ENCODE measurements at places on chromosomes 4 and X.

DNA sequence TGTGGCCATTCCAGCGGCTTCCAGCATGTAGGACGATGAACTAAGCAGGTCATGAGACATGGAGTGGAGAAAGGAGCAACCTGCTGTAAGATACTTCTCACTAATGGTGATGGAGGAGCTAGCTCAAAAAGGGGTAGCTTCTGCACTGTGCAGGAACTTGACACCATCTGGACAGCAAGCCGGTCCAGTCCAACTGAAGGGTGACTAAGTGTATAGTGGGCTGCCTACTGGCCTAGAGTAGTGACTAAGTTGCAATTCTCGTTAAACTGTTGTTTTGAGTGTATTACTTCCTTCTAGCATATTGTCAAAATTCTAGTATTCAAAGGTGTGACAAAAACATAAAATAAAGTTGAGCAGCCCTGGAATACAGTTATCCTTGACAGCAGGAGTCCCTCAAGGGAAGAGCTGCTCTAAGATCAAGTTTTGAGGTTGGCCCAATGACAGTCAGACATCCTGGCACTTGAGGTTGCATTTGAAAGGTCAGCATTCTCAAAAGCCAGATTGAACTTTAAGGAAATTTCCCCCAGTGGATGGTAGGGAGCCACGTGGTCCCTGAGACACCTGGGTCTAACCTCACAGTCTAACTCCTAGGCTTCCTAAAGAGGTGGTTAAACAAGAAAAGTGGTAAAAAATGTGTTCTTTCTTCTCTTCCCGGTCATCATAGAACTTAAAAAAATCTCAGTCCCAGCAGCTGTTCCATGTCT is 8.0 kb downstream of the CETN2 start:
- DNase-seq = no peak

- DNase-seq = no peak
These were observed 31.9 kb downstream of the CDKL2 start for GRCh38 chr4:75598390-75598789.

DNA sequence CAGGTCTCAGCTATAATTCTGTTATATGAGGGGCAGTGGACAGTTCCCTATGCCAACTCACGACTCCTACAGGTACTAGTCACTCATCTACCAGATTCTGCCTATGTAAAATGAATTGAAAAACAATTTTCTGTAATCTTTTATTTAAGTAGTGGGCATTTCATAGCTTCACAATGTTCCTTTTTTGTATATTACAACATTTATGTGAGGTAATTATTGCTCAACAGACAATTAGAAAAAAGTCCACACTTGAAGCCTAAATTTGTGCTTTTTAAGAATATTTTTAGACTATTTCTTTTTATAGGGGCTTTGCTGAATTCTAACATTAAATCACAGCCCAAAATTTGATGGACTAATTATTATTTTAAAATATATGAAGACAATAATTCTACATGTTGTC is 20.4 kb downstream of the EREG start:
- no peak for DNase-seq

- DNase-seq = no peak
These were observed 862.0 kb downstream of the PCDH18 start for GRCh38 chr4:136670265-136670664.

DNA sequence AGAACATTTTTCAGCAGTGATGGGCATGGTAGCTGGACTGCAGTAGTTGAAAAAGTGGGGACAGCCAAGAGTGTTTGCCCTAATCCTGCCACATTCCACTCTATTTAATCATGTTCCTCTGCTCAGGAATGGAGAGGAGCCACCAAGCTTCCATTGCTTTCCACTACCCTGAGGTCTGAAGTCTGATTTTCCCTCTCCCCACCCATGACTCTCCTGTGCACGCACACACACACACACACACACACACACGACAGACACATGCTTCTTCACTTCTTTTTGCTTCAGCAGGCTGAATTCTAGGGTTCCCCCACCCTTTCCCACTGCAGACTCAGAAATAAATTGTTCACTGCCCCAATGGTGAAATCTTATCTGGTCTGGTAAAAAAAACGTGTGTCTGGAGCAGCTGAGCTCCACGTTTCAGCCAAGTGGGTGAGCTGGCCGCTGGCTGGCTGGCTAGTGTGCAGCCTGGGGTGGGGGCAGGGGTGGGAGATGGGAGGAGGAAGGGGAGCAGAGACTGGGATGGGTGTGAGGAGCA is 142.7 kb upstream of the NALF2 start:
- no peak for DNase-seq

DNA sequence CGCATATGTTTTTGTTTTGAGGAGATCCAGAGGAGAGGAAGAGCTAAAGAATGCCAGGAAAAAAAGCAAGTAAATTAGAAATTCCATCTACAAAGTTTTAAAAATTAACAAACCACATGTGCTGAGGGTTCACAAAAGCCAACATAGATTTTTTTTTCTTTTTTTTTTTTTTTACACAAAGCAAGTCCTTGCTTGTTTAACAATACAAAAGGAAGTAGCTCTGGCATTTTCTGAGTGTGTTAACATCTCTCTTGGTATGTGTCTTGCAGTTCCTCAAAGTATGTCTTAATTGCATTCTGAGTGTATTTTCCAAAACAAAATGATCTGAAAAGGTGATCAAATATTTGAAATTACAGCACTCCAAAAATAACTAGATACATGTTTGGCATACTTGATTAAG is 1682.7 kb upstream of the AGA start:
- DNase-seq = no peak

GRCh38 chr4:165634766-165635165 is 238.3 kb upstream of the TLL1 start:
- DNase-seq = no peak

DNA sequence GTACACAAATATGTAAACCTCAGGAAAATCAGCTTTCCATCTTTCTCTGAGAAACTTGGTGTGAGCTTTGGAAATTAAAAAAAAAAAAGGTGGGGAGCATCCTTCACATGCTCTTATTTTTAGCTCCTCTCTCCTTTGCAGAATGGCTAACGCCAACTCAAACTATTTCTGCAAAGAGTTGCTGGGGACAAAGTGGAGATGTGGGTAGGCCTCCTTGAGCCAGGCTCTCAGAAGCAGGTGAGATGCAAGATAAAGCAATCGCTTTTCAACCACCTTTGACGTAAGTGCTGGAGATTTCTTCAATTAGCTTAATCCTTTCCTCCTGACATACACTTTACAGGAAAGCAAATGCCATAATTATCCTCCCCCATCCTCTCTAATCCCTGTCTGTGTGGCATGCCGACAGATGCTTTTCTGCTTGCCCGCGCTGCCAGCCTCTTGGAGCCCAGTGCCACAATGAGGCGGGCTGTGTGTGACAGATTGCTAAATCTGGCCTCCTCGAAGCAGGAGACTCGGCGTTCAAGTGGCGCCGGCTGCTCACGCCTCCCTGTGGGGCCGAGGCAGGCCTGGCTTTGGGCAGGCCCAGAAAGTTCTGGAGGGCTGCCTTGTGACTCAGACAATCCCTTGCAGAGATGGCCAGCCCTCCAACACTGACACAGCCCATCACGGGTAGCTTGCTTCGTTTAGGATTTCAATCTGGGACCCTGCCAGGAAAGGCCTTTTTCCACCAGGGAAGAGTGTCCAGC is 64.9 kb upstream of the SOD3 start:
- no peak for DNase-seq

DNA sequence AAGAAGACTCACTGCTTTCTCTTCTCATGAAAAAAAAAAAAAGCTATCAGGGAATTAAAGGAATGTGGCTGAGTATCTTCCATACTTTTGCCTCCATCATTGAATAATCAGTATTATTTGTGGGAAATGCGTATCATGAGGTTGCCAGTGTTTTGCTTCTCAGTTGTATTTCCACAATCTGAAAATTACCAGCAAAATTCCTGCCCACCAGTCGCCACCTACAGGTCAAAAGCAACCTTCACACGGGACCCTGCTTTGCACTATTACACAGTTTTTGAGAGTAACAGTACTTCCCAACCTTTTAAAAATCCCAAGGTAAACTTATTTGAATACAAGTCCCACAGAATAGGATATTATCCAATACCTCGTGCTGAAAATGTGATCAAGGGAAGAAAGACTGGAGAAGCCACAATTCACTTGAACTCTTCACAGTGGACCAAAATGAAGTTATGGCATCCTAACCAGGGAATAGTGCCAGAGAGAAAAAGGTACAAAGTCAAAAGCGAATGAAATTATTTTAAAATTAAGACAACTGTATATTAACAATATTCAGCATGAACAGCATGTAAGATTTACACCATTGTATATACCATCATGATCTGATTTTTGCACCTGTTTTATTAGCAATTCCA is 30.4 kb downstream of the PGRMC1 start:
- no peak for DNase-seq

GRCh38 chr4:142550965-142551364 is 295.1 kb downstream of the INPP4B start:
- no peak for DNase-seq

DNA sequence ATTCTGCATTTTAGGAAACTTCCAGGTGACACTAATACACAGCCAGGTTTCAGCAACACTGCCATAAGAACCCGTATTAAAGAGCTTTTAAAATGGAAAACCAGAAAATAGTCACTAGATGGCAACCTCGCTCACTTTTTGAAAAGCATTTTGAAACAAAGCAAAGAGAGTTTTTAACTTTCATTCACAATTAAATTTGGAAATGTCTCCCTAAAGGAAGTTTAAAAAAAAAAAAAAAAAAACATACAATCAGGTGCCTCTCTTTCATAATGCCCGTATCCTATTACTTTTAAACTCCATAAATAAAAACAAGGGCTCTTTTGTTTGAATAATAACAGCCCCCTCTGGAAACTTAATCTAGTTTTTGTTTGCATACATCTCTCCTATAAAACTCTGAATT is 20.3 kb downstream of the MEPE start:
- no peak for DNase-seq

- no peak for DNase-seq
These were observed 8.4 kb upstream of the HERC3 start for GRCh38 chr4:88583631-88584470.

GRCh38 chrX:40420899-40421729 is 159.7 kb upstream of the ATP6AP2 start:
- DNase-seq = no peak

GRCh38 chr4:181821039-181822004 is 421.9 kb upstream of the TENM3 start:
- DNase-seq = no peak

DNA sequence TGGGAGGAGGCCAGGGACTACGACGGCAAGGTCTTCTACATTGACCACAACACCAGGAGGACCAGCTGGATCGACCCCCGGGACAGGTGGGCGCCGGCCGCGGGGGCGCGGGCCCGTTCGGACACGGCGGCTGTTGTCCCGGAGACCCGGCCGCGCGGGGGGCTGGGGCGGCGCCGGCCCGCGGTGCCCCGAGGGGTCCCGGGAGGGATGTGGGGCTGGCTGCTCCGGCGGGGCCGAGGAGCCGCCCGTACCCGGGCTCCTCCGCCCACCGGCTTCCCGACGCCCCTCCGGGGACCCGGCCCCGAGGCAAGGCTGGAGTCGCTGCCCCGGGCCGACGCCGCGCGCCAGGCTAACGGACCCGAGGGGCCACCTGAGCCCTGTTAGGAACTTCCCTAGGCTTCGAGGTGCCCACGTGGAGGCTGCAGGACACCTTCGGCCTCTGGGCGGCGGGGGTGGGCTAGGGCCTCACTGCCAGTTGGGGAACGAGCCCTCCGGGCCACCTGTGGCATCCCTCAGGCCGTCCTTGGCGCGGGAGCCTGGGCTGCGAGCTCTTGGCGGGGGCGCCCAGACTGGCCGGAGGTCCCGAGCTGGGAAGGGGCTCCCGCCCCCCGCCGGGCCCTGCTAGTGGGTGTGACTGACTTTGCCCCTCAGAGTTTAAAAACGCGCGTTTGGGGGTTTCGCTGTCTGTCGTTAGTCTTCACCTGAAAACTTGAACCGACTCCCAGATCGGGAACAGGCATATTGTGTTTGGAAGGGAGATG is 660 bp downstream of the WWC2 start:
- no peak for DNase-seq

GRCh38 chr4:173666-174314 is 49.5 kb downstream of the ZNF718 start:
- DNase-seq = no peak

DNA sequence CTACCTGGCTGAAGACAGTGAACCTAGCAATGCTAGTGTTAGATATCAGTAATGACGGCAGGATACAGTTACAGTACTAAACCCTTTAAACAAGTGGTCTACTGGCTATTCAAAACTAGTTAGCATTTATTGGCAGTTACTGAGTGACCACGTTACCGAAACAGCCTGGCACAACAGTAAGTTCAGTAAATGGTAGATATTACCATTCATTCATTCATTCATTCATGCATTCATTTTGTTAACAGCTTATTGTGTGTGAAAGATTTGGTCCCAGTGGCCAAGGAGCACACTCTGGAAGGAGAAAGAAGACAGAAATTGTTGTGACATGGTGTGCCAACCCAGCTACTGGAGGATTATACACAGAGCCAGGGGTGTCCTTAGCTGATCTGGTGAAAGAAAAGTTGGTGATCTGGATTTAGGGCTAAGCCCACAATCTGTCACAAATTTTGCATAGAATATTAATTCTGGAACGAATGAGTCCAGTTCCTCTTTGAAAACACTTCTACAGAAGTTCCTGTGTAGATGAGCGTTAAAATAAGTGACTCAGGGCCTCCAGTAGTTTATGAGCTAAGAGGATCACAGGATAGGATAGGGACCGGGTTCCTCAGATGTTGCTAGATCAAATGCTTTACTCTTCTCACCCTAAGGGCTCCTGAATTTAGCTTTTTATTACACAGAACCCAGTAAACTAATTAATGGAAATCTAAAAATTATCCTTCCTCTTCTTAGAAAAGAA is 179.1 kb downstream of the CBR4 start:
- DNase-seq = no peak

GRCh38 chr4:26105815-26106699 is 192.0 kb downstream of the SMIM20 start:
- no peak for DNase-seq

- no peak for DNase-seq
These were observed 759.1 kb upstream of the POU3F4 start for GRCh38 chrX:82748906-82749505.

DNA sequence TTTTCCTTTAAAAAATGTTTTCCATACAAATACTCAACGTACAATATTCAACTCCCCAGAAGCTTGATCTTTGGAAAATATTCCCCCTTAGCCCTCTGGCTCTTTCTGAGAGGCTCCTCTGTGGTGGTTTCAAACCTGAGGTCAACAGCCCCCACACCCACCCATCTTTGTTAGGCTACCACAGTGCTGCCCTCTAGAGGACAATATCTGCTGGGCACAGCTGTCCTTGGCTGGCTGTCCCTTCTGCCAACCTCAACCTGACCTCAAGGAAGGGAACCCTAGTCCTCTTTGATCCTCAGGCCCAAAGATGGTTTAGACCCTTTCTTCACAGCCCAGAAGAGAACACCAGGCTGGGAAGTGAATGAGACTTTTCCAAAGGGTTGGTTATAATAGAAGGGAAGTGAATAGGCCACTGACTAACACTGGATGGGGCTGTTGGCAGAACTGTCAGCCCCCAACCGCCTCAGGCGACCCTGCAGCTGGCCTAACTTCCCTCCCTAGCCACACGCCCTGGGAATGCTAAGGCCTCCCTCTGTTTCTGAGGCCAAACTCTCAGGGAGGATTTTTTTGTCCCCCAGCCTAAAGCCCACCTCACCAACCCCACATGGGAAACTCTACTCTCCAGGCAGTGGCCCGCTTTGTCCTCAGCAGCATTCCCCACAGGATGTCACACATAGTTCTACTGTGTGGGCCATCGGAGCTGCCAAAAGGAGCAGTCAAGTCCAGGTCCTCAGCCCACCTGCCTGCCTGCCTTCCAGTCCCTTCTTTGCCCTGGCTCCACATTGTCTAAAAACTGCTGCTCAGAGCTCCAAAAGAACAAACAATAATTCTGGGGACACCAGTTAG is 34.3 kb downstream of the NYX start:
- no peak for DNase-seq

All from CD4-positive, alpha-beta T cell treated with Interleukin-15 for 1 hour (primary cell).